Adipocyte (in vitro differentiated cells): ENCODE measurements at places on chromosomes 4 and X.

GRCh38 chr4:56186808-56187523, 200.3 kb downstream of the AASDH start:
- no peak for DNase-seq

DNA sequence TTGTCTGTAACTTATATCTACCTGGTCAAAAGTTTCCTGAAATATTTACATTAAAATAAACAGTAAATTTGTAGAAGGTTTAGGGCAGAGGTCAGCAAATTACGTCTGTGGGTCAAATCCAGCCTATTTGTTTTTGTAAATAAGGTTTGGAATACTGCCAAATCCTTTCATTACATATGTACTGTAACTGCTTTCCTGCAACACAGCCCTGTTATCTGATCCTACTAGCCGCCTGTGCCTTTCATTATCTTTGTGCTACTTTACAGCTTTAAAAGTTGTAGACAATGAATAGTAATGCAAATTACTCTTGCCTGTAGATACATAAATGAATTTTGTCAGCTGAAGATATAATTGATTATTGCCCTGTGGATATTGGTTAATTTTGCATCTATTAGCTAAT, 369.6 kb upstream of the SLC7A11 start:
- DNase-seq = no peak

DNA sequence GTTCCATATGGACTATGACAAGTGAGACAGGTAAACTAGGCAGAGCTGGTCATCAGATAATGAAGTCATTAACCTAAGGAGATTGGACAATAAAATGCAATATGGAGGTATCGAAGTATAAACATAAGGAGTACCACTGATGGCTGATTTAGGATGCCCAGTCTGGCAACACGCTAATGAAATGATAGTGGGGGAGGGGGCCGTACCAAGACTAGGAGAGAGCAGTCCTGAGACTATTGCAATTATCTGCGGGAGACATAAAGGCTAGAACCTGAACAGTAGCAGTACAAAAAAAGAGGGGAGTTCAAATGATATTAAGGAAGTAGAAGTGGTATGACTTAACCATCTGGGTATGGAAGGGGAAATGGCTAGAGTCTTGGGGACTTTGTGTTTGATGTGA, 2.3 kb downstream of the F9 start:
- DNase-seq = no peak

- peak; percentile 55 for DNase-seq
These were observed 152.5 kb upstream of the STX18 start for GRCh38 chr4:4694296-4694772.

DNA sequence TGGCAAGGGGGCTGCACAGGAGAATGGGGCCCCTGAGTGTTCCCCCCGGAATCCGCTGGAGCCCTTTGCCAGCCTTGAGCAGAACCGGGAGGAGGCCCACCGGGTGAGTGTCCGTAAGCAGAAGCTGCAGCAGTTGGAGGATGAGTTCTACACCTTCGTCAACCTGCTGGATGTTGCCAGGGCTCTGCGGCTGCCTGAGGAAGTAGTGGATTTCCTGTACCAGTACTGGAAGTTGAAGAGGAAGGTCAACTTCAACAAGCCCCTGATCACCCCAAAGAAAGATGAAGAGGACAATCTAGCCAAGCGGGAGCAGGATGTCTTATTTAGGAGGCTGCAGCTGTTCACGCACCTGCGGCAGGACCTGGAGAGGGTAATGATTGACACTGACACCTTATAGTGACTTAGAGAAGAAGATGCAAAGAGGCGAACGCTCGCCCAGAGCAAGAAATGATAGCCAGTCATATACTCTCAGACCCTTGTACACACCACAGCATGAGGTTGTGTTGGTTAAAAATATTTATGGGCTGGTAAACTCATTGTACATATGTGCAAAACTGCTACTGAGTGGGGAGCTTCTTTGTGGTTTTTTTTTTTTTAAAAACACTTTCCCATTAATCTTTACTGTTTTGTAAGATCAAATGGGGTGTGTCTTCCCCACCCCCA, 52.5 kb downstream of the JADE1 start:
- no peak for DNase-seq

DNA sequence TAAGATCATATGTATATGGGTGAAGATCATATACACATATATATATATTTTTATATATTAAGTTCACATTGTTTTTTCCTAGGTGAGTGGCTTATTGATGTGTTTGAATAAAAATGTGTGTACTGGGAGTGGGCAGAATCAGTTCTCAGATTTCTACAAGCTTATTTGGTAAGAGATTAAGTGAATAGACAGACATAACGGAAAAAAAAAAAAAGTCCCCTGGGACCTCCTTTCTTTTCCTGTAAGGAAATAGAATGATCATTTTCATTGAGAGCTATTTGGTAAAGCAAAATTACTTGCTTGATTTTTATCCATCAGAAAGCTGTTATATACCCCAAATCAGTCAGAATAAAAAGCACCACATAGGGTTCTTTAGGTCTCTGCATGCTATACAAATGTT, 597.7 kb downstream of the PCDH18 start:
- DNase-seq = no peak

GRCh38 chr4:87967193-87967592, 8.3 kb upstream of the SPP1 start:
- no peak for DNase-seq

DNA sequence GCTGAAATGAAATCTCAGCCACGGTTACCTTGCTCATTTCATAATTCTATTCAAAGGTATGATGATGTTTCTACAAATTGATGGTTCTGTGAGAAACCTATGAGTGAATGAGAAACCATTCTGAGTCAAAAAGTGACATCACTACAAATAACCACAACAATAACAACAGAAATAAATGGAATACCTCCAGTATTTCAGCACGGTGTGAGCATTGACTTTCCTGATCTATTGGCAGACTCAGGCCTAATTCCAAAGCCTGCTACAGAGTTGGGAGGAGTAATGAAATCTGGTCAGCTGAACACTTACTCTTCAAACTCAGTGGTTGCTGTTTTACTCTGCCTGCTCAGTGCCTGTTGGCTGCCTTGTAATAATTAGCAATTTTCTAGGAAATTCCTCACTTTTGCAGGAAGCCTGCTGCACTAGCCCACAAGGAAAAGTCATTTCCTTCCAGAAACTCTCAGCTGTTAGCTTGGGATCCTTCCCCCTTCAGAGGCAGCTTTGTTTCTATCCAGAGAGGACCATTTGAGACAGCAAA, 18.8 kb upstream of the SYNPO2 start:
- DNase-seq = peak; percentile 39

DNA sequence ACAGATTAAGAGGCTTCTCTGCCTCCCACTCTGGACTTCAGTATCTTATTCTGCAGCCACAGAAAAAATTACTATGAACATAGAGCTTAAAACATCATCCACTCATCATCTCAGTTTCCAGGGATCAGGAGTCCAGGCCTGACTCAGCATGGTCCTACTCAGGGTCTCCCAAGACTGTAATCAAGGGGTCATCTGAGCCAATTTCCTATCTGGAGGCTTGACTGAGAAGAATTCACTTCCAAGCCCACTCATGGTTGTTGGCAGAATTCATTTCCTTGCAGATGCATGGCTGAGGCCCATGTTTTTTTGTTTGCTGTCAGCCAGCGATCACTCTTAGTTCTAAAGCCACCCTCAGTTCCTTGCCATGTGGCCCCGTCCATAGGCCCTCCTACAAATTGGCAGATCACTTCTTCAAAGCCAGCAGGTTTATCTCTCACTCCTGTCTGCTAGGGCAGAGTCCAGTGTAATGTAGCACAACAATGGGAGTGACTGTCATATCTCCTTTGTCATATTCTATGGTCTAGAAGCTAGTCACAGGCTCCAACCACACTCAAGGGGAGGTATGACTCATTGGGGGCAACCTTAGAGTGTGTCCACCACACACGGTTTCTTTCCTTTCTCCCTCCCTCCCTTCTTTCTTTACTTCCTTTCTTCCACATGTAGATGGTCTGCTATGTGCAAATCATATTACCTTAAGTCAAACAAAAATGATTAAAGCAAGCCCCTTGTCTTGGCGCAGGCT, 251.6 kb downstream of the QDPR start:
- DNase-seq = no peak

DNA sequence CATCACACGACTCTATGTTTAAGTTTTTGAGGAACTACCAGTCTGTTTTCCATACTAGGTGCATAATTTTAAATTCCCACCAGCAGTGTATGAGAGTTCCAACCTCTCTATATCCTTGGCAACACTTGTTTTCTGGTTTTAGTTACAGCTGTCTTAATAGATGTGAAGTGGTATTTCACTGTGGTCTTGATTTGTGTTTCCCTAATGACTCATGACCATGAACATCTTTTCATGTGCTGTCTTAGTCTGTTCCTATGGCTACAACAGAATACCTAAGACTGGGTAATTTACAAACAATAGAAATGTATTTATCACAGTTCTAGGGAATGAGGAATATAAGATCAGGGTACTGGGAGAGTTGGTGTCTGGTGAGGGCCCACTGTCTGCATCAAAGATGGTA, 51.5 kb upstream of the GPR78 start:
- peak; percentile 37 for DNase-seq

GRCh38 chr4:126012691-126013290, 698.0 kb downstream of the FAT4 start:
- no peak for DNase-seq

DNA sequence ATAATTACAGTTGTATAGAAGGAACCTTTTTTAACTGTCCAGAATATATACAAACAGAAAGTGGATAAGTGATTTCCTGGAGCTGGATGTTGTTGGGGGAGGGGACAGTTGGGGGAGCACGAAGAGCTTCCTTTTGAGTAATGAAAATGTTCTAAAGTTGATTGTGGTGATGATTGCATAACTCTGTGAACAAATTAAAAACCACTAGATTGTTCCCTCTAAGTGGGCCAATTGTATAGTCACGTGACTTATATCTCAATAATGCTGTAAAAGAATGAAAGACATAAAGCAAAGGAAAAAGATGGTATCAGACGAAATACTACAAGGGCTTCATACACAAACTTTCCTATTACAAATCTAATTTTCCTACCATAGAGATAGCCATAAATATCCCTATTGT, 2.7 kb downstream of the CT55 start:
- DNase-seq = no peak

DNA sequence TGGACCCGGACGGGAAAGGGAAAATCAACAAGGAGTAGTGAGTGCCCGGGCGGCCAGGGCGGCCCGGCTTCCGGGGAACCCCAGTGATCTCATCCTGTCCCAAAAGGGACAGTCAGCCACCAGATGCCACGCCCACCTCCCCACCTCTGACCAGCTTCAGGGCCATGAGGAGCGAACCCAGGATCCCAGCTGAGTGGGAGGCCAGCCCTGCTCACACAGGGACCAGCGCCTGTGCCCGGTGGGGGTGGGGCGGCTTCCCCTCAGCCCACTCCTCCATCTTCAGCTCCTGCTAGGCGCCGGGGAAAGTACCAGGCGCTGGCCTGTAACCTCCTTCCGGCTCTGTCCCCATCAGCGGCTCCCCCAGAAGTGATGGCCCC, 6.2 kb downstream of the MYL5 start:
- DNase-seq = no peak

GRCh38 chrX:121151293-121151692, 103.9 kb downstream of the GLUD2 start:
- no peak for DNase-seq

- no peak for DNase-seq
These were observed 85.2 kb upstream of the GPR34 start for GRCh38 chrX:41603596-41603995.

DNA sequence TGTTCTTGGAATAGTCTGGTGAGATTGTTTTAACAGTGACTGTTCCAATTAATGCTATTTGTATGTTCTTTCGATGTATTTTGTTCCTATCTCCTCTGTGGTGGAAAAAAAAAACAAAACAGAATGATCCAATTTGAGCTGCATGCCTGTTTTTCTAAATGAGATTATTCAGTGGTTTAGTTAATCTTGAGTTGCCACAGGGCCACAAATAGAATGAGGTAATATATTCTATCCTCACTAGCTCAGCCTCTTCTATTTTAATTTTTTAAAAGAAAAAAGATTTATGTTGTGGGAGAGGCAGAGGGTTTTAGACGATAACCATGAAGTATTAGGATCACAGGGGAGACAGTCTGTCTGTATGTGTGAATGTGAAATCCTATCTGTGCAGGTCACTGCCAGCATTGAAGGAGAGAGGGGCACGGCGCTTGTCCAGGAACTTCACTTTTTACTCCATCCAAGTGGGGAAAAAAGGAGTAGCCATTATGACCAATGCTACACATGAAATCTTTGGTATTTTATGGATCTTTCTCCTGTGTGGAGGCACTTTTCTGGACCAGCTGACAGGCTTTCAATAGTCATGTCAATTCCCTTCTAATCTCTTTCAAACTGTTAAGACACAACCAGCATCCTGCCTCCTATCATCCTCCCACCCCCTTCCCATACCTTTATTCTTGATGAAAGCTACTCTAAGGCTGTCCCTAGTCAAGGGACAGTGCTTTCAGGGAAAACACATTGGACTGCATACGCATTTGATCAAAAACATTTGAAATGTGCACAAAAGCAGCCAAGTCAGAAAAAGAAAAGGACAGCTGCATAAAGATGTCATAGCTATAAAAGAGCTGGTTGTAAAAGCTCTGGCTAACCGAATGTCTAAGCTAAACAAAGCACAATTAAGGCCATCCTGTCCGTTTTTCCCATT, 1063.8 kb upstream of the INTU start:
- DNase-seq = no peak

GRCh38 chr4:186725469-186726425, 2.1 kb upstream of the FAT1 start:
- DNase-seq = peak; percentile 96

DNA sequence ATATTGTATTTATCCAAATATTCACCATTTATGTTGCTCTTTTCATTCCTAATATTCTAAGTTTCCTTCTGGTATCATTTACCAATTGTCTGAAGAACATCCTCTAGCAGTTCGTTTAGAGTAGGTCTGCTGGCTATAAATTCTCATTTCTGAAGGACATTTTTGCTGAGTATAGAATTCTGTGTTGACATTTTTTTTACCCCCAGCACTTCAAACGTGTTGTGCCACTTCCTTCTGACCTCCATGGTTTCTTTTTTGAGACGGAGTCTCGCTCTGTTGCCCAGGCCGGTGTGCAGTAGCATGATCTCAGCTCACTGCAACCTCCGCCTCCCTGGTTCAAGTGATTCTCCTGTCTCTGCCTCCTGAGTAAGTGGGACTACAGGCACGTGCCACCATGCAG, 26.4 kb downstream of the JADE3 start:
- no peak for DNase-seq

- no peak for DNase-seq
These were observed 14.3 kb downstream of the TEC start for GRCh38 chr4:48255072-48255958.

GRCh38 chr4:158356301-158356700, 146.0 kb downstream of the TMEM144 start:
- no peak for DNase-seq

DNA sequence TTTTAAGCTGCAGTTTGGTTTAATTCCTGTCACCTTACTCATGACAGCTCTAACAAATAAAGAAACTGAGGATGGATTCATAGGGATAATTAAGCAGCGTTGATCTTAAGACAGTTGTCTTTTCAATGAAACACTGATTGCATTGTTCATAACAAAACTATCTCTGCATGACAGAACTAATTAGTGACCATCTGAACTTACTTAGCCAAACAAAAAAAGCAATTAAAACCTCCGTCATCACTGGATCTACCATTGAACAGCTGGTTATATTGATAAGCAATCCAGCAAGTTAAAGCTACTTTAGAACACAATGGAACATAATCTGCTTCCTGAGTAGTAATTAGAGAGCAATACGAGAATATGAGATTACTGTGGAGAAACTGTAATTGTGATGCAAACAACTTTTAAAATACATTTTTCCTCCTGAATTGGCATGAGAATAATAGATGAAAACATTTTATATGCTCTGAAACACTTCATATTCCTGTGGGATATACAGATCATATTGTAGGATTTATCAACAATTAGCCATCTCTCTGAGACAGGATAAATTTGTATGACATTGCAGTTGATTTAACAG, 2576.8 kb downstream of the PCDH7 start:
- DNase-seq = no peak

GRCh38 chr4:115711575-115711974, 598.2 kb upstream of the NDST4 start:
- peak; percentile 1 for DNase-seq
